Activated T-helper 2 cell treated with anti-CD3 and anti-CD28 coated beads, Interferon-gamma antibody, Interleukin-2, Interleukin-4, amounts not matched to agents 10 μg/mL and 5 μg/mL and 100 μg/mL, durations not matched to agents 14 hours and 24 hours and 36 hours (primary cell): ENCODE measurements at places on chromosomes 1 and 21. TPM values are rescaled to one million over a fixed set of nuclear protein-coding genes. Genes with fewer than 3 reads are reported as not detected.

The PLEKHM2 gene
- total RNA-seq, result 55.9 and 61.6 TPM in 2 replicates

GRCh38 chr1:216535059-216535458 lies 111.8 kb upstream of the USH2A start:
- DNase-seq, result no peak

DNA sequence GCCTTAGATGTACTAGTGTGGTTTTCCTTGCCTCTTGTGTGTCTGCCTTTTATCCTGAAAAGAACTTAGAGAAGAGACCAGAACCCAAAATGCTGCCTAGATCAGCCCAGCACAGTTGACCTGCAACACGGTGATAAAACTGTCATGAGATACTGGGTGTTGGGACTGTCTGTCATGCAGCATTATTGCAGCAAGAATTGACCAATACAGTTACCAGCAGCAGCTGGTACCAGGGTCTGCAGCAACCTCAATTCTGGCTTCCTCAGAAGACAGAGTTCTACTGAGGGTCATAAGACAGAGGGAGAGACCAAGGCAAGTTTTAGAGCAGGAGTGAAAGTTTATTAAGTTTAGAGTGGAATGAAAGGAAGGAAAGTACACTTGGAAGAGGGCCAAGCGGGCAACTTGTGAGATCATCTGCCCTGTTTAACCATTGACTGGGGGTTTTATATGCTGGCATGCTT lies 182.0 kb downstream of the DYRK1A start:
- DNase-seq, result peak; percentile 2

DNA sequence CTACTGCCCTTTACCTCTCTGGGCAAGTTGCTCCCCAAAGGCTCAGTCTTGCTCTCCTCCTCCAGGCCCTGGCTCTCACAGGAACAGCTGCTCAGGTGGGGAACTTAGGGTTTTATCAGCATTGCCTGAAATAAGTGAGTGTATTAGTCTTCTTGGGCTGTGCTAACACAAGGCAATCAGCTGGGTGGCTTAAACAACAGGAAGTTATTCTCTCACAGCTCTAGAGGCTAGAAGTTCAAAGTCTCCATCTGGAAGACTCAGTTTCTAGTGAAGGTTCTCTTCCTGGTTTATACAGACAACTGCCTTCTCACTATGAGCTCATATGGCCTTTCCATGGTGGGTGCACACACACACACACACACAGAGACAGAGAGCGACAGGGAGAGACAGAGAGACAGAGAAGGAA lies 2.8 kb upstream of the CD1C start:
- DNase-seq, result no peak

DNA sequence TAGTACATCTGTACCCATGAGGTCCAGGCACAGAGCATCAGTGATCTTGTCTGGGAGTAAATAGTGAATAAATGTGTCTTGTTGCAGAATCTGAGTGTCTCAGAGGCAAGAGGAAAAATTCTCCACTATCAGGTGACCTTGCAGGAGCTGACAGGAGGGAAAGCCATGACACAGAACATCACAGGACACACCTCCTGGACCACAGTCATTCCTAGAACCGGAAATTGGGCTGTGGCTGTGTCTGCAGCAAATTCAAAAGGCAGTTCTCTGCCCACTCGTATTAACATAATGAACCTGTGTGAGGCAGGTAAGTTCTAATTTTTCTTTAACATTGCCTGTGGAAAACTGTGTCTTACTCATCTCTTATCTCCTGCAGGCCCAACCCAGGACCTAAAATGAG lies 43.1 kb downstream of the IL12RB2 start:
- DNase-seq, result no peak

DNA sequence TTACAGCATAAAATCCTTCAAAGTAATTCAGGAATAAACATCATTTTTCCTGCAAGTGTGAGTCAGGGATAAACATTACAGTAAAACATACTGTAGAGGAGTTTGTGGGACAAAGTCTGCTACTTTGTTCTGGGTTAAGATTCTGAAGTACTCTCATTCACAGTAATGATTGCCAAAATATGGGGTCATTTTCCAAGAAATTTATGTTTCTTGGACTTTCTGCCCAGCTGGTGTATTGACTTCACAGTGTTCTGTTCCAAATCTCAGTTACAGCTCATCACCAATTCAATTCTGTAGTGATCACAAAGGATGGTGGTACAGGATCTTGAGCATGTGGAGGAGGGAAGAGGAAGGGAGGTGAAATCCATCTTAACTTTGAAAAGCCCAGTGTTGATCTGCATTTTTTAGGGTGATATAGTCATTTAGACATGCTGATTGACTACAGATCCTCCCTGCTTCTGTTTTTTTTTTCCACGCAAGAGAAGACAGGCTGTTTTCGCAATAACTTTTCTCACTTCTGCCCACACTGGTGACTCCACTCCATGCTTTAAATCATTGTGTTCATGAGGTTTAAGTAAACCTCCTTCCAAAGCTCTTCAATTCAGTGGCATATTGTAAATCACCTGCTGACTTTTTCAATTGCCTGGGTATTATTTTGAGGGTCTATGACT lies 60.4 kb upstream of the C1orf53 start:
- no peak for DNase-seq

DNA sequence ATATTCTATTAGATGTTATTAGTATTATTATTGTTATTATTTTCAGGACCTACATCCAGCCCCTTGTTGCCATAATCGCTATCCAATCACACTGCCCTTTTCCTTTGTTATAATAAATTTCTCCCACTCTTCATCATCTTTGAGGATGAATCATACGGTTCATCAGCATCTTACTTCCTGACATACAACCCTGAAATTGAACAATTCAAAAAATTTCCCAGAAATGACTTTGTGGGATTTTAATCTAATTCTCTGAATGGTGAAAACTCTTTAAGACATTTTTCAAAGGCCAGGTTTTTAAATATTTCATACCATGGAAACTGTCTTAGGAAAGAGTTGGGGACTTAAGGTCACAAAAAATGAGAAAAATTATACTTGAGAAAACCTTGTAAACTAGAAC lies 353.5 kb downstream of the ST6GALNAC3 start:
- no peak for DNase-seq

GRCh38 chr1:7399514-7400125 lies 371.5 kb upstream of the VAMP3 start:
- DNase-seq, result no peak

- no peak for DNase-seq
These were observed 57.3 kb downstream of the ADGRL4 start for GRCh38 chr1:78949227-78949626.

GRCh38 chr1:85201340-85202091 lies 700 bp upstream of the SYDE2 start:
- DNase-seq, result peak; percentile 56

GRCh38 chr1:153542956-153543711 lies 2.4 kb upstream of the S100A5 start:
- DNase-seq, result no peak

DNA sequence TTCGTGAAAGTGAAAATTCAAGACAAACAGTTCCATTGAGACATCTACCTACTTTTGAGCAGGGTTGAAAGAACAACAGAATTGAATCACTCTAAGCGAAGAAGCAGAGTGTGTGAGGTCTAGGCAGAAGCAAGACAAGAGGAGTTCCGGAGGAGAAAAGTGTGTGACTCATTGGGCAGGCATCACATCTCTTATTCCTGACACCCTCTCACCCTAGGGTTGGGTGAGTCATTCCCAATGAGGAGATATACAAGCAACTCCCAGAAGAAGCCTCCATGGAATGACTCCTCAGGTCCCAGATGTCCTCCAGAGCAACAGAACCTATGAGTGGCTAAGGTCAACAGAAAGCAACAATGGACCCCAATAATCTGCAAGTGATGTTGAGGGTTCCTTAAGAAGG lies 138.1 kb downstream of the TPR start:
- no peak for DNase-seq

GRCh38 chr21:22585558-22585957 lies 1587.3 kb downstream of the NCAM2 start:
- no peak for DNase-seq

- DNase-seq, result no peak
These were observed 119.2 kb downstream of the GALNT2 start for GRCh38 chr1:230186003-230186863.

GRCh38 chr1:118716775-118717174 lies 271.4 kb downstream of the TBX15 start:
- DNase-seq, result no peak

DNA sequence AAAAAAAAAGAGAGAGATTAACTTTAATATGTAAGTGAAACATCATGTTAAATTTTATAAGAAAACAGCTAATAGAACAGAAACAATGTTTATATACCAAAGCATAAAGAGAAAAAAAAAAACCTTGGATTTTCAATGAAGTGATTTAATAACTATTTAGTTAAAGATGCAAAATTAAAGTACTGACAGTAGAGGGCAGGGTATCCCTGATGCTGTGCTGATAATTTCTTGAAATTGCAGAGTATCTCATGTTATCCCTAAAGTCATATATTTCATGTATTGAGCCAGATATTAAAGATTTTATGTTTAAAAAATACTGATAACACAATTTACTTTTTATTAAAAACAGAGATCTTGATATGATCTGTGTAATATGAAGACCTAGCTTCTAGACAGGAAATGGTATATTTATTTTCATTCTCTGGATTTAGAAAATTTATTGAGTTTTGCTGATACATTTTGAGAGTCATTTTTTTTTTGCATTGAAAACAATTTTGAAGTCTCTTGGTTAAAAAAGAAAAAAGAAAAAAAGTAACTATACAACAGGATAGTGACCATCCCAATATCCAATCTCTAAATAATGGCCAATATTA lies 273.2 kb downstream of the USP25 start:
- no peak for DNase-seq

- no peak for DNase-seq
These were observed 1.5 kb downstream of the PTGFRN start for GRCh38 chr1:116911188-116911553.

DNA sequence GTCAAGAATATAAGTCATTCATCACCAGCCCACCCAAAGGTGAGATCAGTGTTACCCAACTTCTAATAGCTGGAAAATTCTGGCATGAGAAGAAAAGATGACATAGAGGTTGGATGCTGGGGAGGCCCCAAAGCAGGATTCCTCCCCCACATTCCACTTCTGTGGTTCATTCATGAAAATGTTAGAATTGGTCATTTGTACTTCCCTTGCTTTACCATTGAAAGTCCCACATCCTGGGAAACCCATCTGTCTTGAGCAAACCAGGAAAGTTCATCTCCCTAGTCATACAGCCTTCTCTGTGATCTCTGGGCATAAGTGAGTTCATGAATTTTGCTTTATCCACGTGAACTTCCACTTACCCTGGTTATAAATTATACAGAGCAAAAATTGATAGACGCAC lies 66.8 kb downstream of the SERINC2 start:
- no peak for DNase-seq

- DNase-seq, result no peak
These were observed 118.9 kb downstream of the PRDM2 start for GRCh38 chr1:13818926-13819325.

- no peak for DNase-seq
These were observed 2.0 kb downstream of the XKR8 start for GRCh38 chr1:27961646-27962221.

GRCh38 chr1:97041026-97041425 lies 319.4 kb downstream of the PTBP2 start:
- no peak for DNase-seq

DNA sequence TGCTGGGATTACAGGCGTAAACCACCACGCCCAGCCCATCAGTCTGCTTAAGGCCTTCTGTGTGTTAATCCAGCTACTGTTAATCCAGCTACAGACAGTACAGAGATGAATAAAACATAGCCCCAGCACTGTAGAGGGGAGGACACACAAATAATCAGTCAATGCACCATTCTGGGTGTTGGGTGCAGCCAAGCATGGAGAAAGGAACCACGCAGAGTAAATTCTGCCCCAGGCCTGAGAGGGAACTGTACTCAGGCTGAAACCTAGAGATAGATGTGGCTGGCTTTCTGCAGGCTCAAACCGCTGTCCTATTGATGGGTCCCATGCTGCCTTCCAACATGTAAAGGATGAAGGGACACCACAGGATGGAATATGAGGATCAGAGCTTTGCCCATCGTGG lies 136.8 kb upstream of the IGSF21 start:
- no peak for DNase-seq

- DNase-seq, result no peak
These were observed 173.7 kb upstream of the COA6 start for GRCh38 chr1:234199476-234200127.
